ENCODE measurements at places on chromosomes 5 and 9. TPM values are rescaled to one million over a fixed set of nuclear protein-coding genes. Genes with fewer than 3 reads are reported as not detected.

PCDHA13 gene
- not detected for total RNA-seq

DMRT3 gene
- not detected for total RNA-seq

IGFBPL1 gene
- total RNA-seq = not detected

UBE2QL1 gene
- total RNA-seq = not detected

CEP120 gene
- 36.5 TPM for total RNA-seq

SV2C gene
- total RNA-seq = 0.02 TPM

LCN1 gene
- total RNA-seq = not detected

TAF11L10 gene
- not detected for total RNA-seq

PCDHB11 gene
- total RNA-seq = not detected

PHF19 gene
- 354 TPM for total RNA-seq

KIF20A gene
- total RNA-seq = 40.2 TPM

MRPL36 gene
- 54.6 TPM for total RNA-seq

IL4 gene
- 4.0 TPM for total RNA-seq

QRFP gene
- total RNA-seq = not detected

PCAT7 gene
- total RNA-seq = not detected

CDH9 gene
- total RNA-seq = not detected

OXCT1 gene
- total RNA-seq = 69.1 TPM

LHX6 gene
- total RNA-seq = not detected

PCDHGA3 gene
- total RNA-seq = 0.23 TPM

TICAM2 gene
- total RNA-seq = 1.00 TPM

DAB2 gene
- total RNA-seq = not detected

CCDC192 gene
- total RNA-seq = not detected

ANXA1 gene
- 200 TPM for total RNA-seq

NCS1 gene
- 2.2 TPM for total RNA-seq

IFNE gene
- total RNA-seq = not detected

INSL4 gene
- total RNA-seq = not detected

ZBTB43 gene
- 19.2 TPM for total RNA-seq

ANKDD1B gene
- 0.23 TPM for total RNA-seq

Data from T-helper 2 cell treated with Interferon-gamma antibody and Interleukin-4, amounts not matched to agents 100 ng/mL and 5 ng/mL, for 36 hours (primary cell).